ENCODE measurements at places on chromosomes 12 and 14.
A peak's percentile ranks its signal among the peaks of the same experiment; 100 is the strongest.

GRCh38 chr14:87992346-87992717 lies 650 bp downstream of the GALC start:
- DNase-seq, result no peak

GRCh38 chr14:97311411-97311810 lies 514.2 kb downstream of the VRK1 start:
- no peak for DNase-seq

GRCh38 chr12:47834199-47834903 lies 14.6 kb upstream of the HDAC7 start:
- no peak for DNase-seq

GRCh38 chr12:32273712-32274111 lies 125.6 kb upstream of the FGD4 start:
- peak; percentile 76 for DNase-seq

DNA sequence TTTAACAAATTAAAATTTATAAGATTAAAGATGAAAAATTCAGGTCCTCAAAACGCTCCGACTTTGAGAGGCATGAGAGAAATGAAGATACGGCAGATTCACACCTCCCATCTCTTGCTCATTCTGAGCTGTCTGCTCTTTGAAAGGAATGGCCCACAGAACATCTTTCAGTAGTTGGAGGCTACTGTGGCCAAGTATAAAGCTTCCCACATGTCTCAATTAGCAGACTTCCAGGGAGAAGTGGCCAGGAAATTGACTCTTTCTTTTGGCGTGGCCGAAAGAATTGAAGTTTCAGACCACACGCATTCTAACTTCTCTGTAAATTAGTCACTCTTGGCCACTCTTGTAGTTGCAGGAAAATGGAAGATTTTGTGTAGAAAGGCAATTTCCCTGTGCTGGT lies 129.2 kb downstream of the DIP2B start:
- no peak for DNase-seq

DNA sequence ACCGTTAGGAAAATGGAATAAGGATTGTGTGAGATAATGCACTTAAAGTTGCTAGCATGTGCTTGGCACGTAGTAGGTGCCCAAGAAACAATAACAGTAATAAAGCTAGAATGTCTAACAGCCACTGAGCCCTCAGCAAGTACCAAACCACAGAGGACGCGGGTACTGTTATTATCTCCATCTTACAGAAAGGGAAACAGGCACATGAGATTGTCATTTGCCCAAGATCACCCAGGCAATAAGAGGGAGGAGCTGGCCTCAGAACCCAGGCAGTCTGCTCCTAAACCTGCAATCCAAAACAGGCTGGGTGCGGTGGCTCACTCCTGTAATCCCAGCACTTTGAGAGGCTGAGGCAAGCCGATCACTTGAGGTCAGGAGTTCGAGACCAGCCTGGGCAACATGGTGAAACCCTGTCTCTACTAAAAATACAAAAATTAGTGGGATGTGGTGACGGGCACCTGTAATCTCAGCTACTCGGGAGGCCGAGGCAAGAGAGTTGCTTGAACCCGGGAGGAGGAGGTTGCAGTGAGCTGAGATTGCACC lies 5.1 kb upstream of the SDS start:
- DNase-seq, result no peak

- DNase-seq, result no peak
These were observed 19.7 kb downstream of the SYNE3 start for GRCh38 chr14:95496690-95497259.

DNA sequence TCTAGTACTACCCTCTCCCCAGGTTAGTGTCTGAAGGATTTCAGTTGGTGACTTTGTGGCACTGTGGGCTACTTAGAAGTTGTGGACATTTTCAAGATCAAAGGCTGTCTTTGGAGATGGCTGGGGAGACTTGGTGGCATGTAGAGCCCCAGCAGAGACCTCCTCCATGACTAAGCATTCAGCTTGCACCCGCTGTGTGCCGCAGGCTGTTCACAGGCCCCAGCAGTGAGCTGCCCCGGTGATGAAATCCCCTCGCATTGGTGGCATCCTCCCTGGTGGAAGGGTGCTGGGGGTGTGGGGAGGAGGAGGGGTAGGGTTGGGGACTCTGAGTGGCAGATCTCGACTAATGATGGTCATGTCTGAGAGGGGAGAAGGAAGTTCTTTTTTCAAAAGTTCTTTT lies 173.9 kb downstream of the TSPAN9 start:
- DNase-seq, result no peak

- no peak for DNase-seq
These were observed 24.5 kb downstream of the PRKAB1 start for GRCh38 chr12:119692410-119692809.

GRCh38 chr14:103885509-103885932 lies 38.1 kb upstream of the PPP1R13B start:
- no peak for DNase-seq

- no peak for DNase-seq
These were observed 4.7 kb downstream of the KLRK1 start for GRCh38 chr12:10385166-10385613.

Data from thymus (tissue), 14 donors.